ENCODE measurements at places on chromosomes 16 and 17.
A peak's percentile ranks its signal among the peaks of the same experiment; 100 is the strongest.

GRCh38 chr17:44112284-44113280, 10.9 kb downstream of the HDAC5 start:
- DNase-seq: no peak

DNA sequence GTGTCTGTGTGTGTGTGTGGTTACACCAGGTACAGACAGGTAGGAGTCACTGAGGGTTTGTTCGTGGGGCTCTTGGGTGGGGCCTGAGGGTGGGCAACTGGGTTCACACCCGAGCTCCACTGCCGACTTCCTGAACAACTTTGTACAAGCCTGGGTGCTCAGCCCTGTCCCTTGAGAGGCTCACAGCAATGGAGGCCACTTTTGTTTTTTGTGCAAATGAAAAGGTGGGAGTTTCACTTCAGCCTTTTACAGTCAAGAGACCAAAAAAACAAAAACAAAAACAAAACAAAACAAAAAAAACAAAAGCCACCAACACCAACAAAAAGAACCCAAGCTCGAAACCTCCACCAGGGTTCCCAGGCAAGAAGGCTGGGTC, 2.4 kb downstream of the RHBDF2 start:
- DNase-seq: no peak

- DNase-seq: peak; percentile 95
Observed at GRCh38 chr16:1474796-1475551, at the start of gene CLCN7. TSS of gene CLCN7 (minus strand) at chr16:1475028. CDS start at chr16:1474974, 54 bp downstream.

DNA sequence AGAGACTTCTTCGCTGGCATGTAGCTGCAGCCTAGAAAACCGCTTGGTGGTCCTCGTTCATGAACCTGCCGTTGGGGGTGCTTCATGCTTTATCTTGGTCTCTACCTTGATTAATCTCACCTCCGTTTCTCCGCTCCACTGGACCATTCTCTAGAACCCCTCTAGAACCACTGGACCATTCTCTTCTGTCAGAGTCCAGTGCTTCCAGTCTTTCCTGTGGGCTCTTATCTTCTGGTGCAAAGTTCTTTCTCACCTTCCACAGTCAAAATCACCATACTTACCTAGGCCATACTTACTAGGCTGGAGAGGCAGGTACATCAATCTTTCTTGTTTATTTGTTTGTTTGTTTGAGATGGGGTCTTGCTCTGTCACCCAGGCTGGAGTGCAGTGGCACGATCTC, 71.4 kb downstream of the PITPNC1 start:
- DNase-seq: peak; percentile 41

- peak; percentile 71 for DNase-seq
Observed at GRCh38 chr16:54928411-54929089, 2.1 kb upstream of the IRX5 start.

GRCh38 chr17:17931159-17931558, 41.0 kb downstream of the TOM1L2 start:
- no peak for DNase-seq

DNA sequence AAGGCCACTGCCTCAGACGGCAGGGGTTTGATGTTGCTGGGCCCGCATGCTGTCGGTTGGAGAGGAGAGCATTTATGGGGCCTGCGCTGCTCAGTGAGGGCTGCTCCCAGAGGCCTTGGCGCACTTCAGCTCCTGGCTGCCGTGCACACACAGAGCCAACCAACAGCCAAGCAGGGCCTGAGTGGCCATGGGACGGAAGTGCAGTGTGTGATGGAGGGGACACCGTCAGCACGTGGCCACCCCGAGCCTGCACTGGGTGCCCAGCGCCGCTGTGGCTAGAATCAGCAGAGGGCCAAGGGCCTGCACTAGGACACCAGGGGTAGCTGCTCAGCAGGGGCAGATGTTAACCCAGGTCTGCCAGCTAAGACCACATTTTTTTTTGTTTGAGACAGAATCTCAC, 21.8 kb downstream of the KLHL36 start:
- DNase-seq: no peak

- DNase-seq: no peak
Observed at GRCh38 chr16:63192980-63193379, 1156.7 kb upstream of the CDH8 start.

DNA sequence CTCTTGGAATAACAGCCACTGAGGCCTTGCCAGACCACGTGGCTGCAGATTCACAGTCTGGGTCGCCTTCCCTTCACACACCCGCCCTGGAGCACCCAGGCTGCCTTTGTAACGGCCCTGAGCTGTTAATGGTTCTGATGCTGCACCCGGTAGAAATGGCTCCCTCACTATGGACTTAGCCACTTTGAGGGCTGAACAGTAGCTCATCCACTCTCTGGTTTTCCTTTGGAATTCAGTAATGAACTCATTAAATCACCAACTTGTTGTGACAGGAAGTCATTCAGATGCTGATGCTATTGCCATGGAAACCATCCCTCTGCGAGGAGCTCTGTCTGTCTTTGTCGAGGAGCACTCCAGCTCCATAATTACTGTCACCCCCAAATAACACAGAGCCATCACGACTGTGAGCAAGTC, 59.2 kb downstream of the CDK5R1 start:
- no peak for DNase-seq

DNA sequence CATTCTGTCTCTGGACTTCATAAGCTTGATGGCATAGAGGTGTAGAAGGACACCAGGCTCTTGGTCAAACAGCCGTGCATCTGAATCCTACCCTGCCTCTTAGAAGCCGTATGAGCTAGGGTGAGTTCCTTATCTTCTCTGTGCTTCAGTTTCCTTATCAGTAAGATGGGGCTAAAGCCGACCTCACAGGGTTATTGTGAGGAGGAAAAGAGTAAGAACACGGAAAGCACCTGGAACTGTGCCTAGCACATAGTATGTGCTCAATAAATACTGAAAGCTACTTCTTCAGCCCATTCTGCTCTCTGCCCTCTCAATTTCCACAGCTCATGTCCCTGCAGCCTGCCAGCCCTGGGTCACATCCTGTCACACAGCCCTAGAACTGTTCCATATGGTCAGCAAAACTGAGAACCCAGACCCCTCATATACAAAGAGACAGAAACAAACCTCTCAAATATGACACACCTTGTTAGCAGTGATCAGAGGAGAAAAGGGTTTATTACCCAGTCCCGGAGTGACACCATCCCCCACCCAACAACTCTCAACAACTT, 17.0 kb upstream of the UBTF start:
- no peak for DNase-seq

DNA sequence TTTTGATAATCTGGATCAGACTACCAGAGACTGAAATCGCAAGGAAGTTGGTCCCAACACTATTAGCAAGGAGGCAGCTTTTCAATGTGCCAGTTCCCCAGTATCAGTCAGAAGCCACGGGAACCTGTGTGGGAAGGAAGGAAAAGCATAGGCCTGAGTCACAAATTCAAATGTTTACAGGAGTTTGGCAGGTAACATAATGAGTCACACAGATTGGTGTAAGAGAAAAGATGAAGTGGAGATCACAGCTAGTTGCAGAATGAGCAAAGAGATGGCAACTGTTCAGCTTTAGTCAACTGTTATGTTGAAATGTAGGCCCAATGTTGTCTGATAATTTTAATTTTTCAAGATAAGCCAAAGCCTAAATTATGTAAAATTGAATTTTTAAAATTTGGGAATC, 28.1 kb upstream of the ITGA2B start:
- DNase-seq: no peak

DNA sequence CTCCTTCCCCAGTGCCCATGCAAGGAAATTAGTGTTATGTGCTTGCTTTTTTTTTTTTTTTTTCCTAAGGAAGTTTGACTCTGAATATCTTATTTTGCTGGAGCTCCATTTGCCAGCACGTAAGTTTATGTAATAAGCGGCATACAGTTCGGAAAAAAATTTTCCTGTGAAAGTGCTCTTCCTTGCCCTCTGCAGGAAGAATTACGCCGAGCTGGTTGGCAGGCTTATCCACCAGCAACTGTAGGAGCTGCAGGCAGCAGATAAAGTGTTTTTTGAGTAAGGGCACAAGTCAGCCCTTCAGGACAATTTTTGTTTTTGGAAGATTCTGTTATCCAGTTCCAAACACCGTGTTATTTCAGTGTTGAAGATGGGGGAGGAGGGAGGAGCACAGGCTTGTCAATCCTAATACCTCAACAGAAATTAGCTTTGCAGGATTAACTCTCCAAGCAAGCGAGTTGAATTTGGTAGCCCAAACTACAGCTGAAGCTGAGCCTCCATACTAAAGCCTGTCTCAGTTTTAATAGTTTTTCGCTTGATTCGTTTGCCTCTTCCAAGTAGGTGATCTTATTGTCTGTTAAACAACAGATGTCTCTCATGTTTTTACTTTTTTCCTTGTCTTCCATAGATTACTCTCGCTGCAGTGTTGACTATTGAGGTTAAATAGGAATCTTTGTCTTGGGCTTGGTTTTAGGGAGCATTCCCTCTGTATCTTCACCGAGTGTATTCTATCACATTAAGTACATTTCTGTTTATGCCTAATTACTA, 1.1 kb downstream of the SPECC1 start:
- DNase-seq: no peak

DNA sequence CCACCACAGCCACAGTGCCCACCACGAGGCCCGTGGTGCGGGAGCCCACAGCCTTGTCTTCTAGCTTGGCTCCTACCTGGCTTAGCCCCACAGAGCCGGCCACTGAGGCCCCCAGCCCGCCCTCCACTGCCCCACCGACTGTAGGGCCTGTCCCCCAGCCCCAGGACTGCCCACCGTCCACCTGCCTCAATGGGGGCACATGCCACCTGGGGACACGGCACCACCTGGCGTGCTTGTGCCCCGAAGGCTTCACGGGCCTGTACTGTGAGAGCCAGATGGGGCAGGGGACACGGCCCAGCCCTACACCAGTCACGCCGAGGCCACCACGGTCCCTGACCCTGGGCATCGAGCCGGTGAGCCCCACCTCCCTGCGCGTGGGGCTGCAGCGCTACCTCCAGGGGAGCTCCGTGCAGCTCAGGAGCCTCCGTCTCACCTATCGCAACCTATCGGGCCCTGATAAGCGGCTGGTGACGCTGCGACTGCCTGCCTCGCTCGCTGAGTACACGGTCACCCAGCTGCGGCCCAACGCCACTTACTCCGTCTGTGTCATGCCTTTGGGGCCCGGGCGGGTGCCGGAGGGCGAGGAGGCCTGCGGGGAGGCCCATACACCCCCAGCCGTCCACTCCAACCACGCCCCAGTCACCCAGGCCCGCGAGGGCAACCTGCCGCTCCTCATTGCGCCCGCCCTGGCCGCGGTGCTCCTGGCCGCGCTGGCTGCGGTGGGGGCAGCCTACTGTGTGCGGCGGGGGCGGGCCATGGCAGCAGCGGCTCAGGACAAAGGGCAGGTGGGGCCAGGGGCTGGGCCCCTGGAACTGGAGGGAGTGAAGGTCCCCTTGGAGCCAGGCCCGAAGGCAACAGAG, 10.5 kb downstream of the VASN start:
- no peak for DNase-seq

All from activated CD8-positive, alpha-beta memory T cell treated with anti-CD3 and anti-CD28 coated beads, Interleukin-2, amount 50 U/mL, for 48 hours (primary cell).